ENCODE measurements at places on chromosomes 5 and 9. TPM values are rescaled to one million over a fixed set of nuclear protein-coding genes. Genes with fewer than 3 reads are reported as not detected.

Gene DOK3
- total RNA-seq = 45.6 TPM

Gene IRX1
- 7.5 TPM for total RNA-seq

Gene ZNF618
- 9.8 TPM for total RNA-seq

Gene RAB14
- 104 TPM for total RNA-seq

Gene CRB2
- total RNA-seq = 0.93 TPM

DNA sequence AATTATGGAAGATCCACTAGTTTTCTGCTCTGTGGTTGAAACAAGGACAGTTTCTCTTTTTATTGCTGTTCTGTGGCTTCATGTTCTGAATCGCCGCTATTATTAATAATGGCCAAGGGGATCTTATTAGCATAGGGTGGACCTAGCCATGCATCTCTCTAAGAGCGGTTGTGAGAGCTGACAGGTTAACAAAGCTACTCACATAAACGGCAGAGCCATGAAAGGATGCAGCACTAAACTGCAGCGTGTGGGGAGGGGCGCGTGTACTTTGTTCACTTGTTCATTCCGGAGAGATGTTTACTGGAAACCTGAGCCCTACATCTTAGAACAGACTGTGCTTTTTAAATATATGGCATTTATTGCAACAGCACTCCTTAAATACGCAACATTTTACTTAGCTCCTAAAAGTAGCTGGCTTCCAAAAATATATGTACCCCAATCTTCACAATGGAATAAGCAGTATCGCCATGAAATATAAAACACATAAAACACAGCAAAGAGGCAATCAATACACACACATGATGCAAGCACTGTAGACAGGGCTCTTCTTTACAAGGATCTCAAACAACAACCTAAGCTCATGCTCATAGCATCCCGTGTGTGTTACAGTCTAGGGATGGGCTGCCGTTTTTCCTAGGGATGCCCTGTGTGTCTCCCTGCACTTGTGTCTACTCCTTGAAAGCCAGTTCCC lies 424.6 kb downstream of the MED10 start:
- DNase-seq = no peak
- no peaks in the 10 kb centered on the region for H3K36me3 ChIP-seq
- no peak overlapping the region for H3K27ac ChIP-seq

DNA sequence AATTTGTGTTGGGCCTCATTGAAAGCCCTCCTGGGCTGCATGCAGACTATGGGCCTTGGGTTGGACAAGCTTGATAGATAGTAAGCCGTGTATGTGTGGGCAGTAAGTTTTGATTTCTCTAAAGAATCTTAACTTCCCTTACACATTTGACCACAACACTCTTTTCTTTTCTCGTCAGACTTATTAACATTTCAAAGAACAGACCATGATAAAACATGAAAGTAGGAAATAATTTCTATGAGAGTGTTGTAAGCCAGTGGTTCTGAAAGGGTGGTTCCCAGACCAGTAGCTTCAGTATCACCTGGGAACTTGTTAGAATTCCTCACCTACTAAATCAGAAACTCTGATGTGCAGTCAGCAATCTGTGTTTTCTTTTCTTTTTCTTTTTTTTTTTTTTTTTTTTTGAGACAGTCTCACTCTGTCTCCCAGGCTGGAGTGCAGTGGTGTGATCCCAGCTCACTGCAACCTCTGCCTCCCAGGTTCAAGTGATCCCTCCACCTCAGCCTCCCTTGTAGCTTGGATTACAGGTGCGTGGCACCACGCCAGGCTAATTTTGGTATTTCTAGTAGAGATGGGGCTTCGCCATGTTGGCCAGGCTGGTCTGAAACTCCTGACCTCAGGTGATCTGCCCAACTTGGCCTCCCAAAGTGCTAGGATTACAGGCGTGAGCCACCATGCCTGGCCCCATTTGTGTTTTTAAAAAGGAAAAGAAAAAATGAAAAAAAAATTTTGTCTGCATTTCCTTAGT lies 20.0 kb upstream of the GCNT1 start:
- H3K4me3 ChIP-seq = no peak overlapping the region
- no peak overlapping the region for H3K27ac ChIP-seq
- H3K4me1 ChIP-seq = no peaks in the 10 kb centered on the region
- H3K27me3 ChIP-seq = no peaks in the 10 kb centered on the region
- DNase-seq = no peak

DNA sequence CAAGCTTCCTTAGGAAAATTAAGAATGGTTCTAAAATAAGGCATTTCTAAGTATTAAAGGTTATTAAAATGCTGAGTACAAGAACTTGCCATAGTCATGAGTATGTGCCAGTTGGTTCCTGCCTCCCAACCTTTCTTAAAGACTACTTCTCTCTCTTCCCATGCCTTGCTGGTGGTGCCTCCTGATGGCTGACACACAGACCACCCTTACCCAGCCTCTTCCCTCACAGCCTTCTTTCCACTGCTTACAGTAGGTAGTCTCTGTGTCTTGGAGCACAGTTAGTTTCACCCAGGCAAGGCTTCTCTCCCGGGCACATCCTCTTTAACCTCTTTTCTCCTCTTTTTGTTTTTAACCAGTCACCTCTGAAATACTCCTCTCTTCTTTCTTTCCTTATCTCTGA lies 20.6 kb upstream of the GPR150 start:
- H3K27ac ChIP-seq = no peak overlapping the region
- no peaks in the 10 kb centered on the region for H3K27me3 ChIP-seq
- H3K4me1 ChIP-seq = no peaks in the 10 kb centered on the region
- peaks cover 11% of the 10 kb centered on the region for H3K36me3 ChIP-seq
- no peak for DNase-seq

DNA sequence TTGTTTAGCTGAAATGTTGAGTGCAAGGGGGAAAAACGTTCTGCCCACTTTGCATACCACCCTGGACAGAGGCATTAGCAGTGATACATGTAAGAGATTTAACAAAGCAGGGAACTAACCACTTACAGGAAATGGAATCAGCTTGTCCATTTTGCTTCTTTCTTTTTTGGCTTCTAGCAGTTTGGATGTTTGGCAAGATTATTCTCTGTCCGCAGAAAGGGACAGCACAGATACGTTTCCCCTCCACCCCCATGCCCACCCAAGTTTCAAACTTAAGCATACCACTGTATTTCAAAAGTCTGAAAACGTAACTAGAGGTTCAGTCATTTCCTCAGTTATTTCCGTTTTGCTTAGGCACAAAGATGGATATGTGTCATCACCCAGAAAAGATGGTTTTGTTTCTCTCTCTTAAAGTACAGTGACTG lies 118.4 kb downstream of the GDNF start:
- H3K27ac ChIP-seq = no peak overlapping the region
- no peak overlapping the region for H3K4me3 ChIP-seq
- H3K4me1 ChIP-seq = peaks cover 9% of the 10 kb centered on the region

GRCh38 chr9:104906441-104907277 lies 21.3 kb downstream of the ABCA1 start:
- peaks cover 8% of the 10 kb centered on the region for H3K36me3 ChIP-seq
- H3K27me3 ChIP-seq = no peaks in the 10 kb centered on the region
- DNase-seq = no peak
- H3K4me3 ChIP-seq = no peak overlapping the region
- peaks cover 53% of the 10 kb centered on the region for H3K4me1 ChIP-seq

GRCh38 chr9:95584176-95584575 lies 67.4 kb upstream of the PTCH1 start:
- DNase-seq = no peak
- no peak overlapping the region for H3K27ac ChIP-seq
- H3K27me3 ChIP-seq = no peaks in the 10 kb centered on the region
- no peak overlapping the region for H3K4me3 ChIP-seq
- no peaks in the 10 kb centered on the region for H3K36me3 ChIP-seq

DNA sequence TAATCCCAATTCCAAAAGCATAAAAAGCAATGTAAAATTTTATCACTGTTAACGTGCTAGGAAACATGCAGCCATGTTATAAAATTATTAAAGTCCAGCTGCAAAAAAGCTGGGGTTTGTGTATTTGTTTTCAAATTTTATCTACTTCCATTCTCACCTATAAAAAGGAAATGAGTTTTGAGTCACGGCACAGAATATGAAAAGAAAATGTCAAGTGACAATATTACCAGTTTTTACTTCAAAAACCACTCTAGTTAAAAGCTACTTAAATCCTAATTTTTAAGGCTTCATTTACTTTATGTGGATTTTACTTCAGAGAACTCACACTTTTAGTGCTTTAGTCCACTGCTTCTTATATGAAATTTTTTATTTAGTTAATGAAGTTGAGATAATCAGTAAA lies 72.7 kb upstream of the IFNE start:
- H3K4me3 ChIP-seq = no peak overlapping the region
- DNase-seq = no peak
- H3K27ac ChIP-seq = no peak overlapping the region
- H3K27me3 ChIP-seq = peaks cover 71% of the 10 kb centered on the region
- no peaks in the 10 kb centered on the region for H3K36me3 ChIP-seq

GRCh38 chr5:152349683-152350526 lies 55.2 kb downstream of the NMUR2 start:
- no peak overlapping the region for H3K27ac ChIP-seq
- H3K4me1 ChIP-seq = peaks cover 3% of the 10 kb centered on the region
- no peak overlapping the region for H3K4me3 ChIP-seq
- no peaks in the 10 kb centered on the region for H3K36me3 ChIP-seq
- H3K27me3 ChIP-seq = no peaks in the 10 kb centered on the region

DNA sequence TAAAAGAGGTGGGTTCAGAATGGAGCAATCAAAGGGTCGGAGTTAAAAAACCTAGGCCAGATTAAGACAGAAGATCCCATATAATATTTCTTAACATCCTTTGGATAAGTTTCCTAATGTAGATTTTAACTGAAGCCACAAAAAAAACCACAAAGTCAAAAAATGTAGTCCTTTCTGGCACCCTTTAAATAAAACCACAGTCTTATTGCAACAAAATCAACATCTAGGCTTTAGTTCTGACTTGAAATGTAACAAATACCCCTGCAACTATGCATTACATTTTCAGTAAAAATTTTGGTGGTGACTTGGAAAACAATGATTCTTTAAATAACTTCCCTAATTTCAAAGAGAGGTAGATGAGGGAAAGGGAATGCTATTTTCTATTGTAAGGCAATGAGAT lies 109.2 kb downstream of the PSAT1 start:
- no peak overlapping the region for H3K4me3 ChIP-seq
- H3K36me3 ChIP-seq = no peaks in the 10 kb centered on the region
- no peak for DNase-seq
- H3K27ac ChIP-seq = no peak overlapping the region

- no peak overlapping the region for H3K27ac ChIP-seq
- H3K27me3 ChIP-seq = no peaks in the 10 kb centered on the region
- H3K4me3 ChIP-seq = no peak overlapping the region
- H3K4me1 ChIP-seq = no peaks in the 10 kb centered on the region
- DNase-seq = no peak
Measured at GRCh38 chr9:115170358-115171073, 52.6 kb upstream of the TNC start.

DNA sequence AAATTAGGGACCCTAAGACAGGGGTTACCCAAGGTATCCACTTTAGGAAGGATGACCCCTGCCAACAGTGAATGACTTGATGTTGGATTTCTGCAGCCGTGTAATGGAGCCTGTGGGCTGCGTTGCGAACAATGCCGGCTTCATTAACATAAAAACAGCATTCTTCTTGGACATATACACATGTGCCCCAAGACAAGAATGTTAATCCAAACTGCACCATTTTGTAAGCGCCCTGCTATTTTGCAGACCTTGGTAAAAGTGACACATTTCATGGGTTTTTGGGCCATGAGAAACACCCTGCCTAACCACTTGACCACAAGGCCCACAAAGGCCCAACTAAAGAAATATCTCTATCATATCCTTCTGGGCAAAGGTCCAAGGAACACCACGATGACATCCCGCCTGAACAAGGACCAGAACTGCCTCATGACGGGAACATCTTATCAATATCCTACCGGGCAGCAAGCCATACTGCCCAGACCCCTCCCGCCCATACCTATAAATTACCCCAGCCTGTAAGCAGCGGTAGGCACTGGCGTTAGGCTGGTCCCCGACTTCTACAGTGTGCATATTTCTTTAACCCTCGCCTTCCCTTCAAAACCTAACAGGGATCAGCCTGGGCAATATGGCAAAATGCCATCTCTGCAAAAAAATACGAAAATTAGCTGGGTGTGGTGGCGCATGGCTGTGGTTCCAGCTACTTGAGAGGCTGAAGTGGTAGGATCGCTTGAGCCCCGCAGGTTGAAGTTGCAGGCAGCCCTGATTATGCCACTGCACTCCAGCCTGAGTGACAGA lies 9.7 kb upstream of the PDCD1LG2 start:
- H3K4me1 ChIP-seq = peaks cover 21% of the 10 kb centered on the region
- no peaks in the 10 kb centered on the region for H3K36me3 ChIP-seq

- peaks cover 18% of the 10 kb centered on the region for H3K4me1 ChIP-seq
- H3K27ac ChIP-seq = no peak overlapping the region
- no peaks in the 10 kb centered on the region for H3K27me3 ChIP-seq
- H3K36me3 ChIP-seq = no peaks in the 10 kb centered on the region
- no peak overlapping the region for H3K4me3 ChIP-seq
Measured at GRCh38 chr5:123881759-123882244, 369.8 kb downstream of the CSNK1G3 start.

DNA sequence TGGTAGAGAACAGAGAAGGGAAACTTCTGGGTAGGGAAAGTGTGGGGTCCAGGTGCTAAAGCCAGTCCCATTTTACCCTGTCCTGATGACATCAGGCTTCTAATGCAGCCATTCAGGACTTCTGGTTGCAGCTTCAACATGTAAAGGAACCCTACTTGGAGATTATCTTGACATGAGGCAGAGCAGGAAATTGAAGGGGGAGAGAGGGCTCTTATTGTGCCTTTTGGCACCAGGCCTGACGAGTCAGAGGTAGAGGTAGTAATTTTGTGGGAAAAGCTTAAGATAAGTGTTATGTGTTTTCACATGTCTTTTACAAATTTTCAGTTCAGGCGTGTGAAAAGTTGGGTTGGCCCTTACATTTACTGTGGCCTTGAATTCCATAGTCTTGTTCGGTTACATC lies 102.4 kb upstream of the APC start:
- H3K4me3 ChIP-seq = no peak overlapping the region
- H3K27ac ChIP-seq = no peak overlapping the region
- no peaks in the 10 kb centered on the region for H3K27me3 ChIP-seq
- DNase-seq = no peak
- no peaks in the 10 kb centered on the region for H3K36me3 ChIP-seq
